Fibroblast of skin of right quadriceps (primary cell): ENCODE measurements at places on chromosomes 1 and 21.

DNA sequence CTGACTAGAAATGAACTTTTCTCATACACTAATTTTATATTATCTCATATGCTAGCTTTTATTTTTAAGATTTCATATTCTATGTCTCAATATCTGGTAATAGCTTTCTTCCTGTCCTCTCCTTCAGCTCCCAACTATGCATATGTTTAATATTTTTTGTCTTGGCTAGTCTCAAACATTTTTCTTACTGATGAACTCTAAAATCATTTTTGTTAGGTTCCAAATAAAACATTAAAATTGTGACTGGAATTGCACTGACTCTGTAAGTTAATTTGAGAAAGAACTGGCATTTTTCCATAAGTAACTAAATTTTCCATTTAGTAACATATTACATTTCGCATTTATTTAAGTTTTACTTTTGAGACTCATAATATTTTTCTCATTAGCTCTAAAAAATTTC, 368.5 kb upstream of the DPYD start:
- DNase-seq: no peak

GRCh38 chr1:210061992-210062391, 124.0 kb downstream of the SYT14 start:
- no peak for DNase-seq

DNA sequence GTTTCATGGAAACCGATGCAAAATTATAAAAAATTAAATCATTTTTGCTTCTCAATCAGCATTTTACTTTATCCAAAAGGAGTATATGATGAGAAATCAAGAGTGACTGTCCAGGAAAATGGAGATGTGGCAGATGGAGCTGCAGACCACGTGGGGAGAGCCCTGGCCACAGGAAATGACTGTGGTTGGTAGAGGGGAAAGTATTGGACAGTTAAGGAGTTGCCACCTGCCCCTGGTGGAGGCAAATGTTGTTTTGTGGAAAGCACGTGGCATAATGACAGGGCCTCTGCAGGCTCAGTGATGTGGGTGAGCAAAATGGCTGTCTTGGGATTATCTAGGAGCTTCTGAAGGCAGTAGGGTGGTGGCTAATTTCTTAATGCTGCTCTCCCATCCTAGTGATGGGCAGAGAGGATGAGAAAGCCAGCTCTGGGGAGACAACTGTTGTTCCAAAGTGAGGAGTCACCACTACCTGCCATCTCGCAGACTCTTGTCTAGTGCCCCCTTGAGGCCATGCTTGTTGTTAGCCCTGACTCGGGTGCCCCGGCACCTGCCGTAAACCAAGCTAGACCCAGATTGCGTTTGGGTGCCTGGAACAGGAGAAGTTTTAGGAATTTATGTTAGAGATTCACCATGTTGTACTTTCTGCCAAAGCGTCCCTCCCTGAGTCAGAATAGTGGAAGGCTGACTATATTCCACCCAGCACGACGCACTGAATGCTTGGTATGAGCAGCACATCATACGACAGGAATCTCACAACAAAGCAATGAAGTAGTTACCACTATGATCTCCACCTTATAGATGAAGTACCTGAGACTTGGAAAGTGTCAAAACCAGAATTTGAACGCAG, 144.0 kb downstream of the ROR1 start:
- DNase-seq: no peak

- peak; percentile 6 for DNase-seq
Observed at GRCh38 chr1:107976431-107976830, 11.5 kb upstream of the VAV3 start.

DNA sequence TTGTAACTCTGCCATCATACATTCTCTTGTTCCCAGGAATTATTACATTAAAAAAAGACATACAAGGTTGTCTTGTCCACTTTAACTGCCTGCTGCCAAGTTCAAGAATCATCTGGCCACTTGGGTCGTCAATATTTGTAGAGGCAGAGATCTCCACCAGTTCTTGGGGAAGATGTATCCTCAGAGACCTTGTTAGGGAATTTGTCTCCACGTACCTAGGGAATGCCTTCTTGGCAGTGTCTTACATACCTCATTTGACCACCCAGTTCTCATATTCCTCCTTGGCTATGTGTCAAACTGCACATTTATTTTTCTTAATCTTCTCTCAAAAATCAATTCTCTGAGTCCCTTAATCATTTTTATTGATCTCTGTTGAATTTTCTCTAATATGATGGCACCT, 266.0 kb downstream of the SPATA17 start:
- no peak for DNase-seq

GRCh38 chr1:6801966-6802365, 16.7 kb downstream of the CAMTA1 start:
- peak; percentile 49 for DNase-seq

DNA sequence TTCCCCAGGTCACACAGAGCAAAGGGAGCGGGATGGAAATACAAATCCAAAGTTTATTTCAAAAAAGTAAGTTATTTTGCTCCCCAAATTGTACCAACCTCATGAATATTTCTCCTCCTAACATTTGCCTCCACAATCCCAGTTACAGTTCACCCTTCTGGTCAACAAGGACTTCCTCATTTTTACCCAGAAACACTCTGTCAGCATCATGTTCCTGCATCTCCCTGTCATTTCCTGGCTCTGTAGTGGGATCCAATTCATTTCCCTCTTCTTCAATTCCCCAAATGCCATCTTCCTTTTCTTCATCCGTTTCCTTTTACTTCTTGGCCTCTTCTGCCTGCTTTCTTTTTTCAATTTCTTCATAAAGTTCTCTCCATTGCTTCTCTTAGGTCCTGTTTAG, 32.0 kb upstream of the EPS15 start:
- no peak for DNase-seq

DNA sequence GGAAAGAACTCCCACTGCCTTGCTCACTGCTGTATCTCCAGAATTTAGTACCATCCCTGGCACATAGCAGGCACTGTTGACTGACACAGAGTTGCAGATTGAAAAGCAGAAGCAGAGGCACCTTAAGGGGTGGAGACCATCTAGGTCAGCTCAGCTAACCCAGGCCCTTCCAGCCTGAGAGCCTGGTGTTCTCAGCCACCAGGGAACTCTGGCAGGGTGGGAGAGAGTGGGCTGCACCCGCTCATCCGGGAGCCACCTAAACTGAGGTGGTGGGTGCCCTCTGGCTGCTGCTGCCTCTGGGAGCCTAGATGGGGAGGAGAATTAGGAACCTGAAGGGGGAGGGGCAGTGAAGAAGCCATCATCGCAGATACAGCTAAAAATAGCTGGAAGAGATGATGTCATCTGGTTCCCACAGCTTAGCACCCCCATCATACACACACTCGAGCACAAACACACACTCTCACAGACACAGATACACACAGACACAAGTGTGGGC, 1.5 kb upstream of the TSPAN1 start:
- DNase-seq: peak; percentile 54

GRCh38 chr1:174974711-174975119, 25.0 kb upstream of the CACYBP start:
- no peak for DNase-seq

DNA sequence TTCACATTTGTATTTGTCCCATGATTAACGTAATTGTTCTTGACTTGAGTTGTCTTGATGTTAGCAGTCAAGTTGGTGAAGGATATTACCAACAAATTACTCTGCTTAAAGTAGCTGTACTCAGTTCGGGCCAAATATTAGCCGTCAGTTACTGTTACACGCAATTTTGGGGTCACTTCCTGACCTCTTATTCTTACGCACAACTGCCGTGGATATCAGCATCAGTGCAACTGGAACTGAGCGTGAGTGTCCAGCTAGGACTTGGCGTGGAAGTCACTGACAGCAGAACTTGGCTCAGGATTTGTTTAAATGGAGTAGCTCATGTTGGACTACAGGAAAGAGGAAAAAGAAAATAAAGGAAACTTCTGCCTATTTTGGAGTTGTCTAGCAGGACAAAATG, 56.4 kb downstream of the ADAMTS1 start:
- DNase-seq: no peak

GRCh38 chr1:217249857-217250256, 381.0 kb downstream of the GPATCH2 start:
- DNase-seq: no peak

DNA sequence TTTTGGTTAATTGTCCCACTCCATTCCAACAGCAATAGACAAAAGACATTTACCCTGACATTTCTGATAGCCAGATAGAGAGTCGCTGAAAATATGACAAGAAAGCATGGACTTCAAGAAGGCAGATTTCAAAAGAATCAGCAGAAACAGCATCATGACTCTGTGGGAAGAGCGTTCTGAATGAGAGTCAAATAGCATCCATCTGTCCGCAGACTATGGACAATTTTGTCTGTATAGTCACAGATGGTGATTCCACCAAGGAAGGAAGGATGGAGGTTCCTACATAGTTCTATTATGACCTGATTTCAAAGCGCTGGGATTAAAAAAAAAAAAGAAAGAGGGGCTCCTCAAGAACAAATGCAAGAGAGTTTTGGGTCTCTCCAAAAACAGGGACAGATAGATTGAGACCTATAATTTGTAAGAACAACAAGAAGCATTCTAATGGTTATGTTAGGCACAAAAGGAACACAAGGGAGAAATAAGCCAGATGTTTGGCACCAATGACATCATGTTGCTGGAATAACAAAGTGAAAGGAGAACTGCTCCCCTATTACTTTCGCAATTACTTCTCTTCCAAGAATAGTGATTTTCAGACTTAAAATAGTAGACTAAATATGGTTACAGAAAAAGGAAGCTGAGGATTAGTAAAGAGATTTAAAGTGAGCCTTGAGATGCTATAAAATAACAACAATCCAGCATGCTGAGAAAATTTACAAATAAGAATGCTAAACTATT, 28.5 kb downstream of the NIBAN1 start:
- peak; percentile 26 for DNase-seq

DNA sequence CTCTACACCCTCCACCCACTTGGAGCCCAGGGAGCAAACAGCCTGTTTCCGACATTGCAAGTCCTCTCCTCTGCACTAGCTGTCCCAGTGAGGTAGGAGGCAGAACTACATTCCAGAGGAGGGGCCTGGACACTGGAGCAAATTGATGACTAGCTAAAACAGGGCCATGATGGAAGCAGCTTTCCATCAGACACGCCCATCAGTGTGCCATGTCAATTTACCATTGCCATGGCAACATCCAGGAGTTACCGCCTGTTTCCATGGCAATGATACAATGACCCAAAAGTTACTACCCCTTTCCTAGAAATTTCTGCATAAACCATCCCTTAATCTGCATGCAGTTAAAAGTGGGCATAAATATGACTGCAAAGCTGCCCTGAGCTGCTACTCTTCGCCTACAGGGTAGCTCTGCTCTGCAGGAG, 647.1 kb downstream of the PTPRU start:
- no peak for DNase-seq

- DNase-seq: no peak
Observed at GRCh38 chr21:42555756-42556438, 42.2 kb downstream of the SLC37A1 start.

- DNase-seq: no peak
Observed at GRCh38 chr1:52461821-52462220, 57.4 kb downstream of the PRPF38A start.

DNA sequence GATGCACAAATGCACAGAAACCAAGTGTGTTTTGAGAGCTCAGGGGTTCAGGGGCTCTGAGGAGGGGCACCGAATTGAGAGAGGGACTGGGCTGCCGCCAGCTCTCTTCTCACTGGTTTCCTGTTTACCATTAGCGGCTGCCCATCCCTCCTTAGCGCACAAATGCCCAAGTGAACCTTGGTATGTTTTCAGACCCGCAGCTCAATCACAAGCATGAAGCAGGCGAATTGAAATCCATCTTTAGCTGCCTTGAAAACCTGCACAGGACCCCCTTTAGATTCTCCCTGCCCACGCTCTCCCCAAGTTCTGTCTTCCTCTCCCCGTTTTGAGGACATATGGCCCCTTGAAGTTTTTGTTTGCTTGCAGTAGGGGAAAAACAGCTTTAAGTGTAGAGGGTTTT, 61.1 kb upstream of the ACOT11 start:
- no peak for DNase-seq

DNA sequence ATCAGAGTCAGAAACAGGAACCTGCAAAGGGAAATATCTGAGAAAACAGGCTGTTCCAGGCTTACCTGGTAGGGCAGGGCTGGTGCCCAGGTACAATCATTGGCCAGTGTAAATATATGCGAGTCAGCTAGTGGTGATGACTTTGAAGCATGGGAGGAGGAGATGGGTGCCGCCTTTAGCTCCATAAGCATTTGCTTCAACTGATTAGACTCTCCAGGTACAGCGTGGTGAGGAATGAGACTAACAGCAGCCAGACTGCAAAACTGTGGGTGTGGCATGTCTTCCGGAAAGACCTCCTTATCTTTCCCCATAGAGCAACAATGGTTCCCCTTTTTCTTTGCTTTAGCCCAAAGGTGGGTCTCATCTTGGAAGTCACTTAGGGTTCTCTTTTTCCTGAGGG, 137.2 kb downstream of the LRIG2 start:
- DNase-seq: no peak

- DNase-seq: no peak
Observed at GRCh38 chr1:64601207-64601606, 131.3 kb downstream of the CACHD1 start.

- DNase-seq: no peak
Observed at GRCh38 chr1:200684015-200684414, 14.3 kb upstream of the DDX59 start.

- no peak for DNase-seq
Observed at GRCh38 chr1:236137285-236137852, 5.0 kb upstream of the GPR137B start.

DNA sequence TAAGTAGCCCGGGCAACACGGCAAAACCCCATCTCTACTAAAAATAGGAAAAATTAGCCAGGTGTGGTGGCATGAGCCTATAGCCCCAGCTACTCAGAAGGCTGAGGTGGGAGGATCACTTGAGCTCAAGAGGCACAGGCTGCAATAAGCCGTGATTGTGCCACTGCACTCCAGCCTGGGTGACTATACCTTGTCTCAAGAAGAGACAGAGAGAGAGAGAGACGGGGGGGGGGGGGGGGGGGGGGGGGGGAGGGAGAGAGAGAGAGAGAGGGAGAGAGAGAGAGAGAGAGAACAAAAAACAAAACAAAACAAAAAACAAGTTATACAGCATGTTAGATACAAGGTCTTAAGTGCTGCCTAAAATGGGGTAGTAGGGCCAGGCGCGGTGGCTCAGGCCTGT, 77.8 kb upstream of the ZNF281 start:
- no peak for DNase-seq

DNA sequence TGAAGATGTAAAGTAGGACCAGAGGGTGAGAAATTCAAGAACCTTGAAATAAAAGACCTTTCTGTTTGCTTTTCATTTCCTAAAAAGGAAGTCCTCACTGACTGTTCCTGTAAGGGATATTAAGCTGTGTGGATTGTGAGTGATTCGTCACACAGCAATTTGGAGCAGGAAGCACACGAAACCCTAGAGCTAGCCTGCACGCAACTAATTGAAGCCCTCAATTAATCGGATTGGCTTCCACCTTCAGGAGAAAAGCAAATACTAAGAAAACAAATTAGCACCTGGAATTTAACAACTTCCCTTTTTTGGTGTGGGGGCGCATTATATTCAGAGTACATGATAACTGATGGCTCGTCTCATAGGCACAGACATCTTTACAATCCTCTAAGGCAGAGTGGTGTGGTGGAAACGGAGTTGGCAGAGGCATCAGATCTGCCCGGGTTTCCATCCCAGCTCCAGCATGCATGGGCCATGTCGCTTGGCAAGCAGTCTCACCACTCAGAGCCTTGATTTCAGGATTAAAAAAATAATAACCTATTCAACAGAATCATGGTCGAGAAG, 95.2 kb downstream of the KCNJ15 start:
- peak; percentile 95 for DNase-seq

GRCh38 chr1:53519421-53519820, 60.2 kb downstream of the DMRTB1 start:
- no peak for DNase-seq
